ENCODE measurements at places on chromosomes 5 and 9.

- DNase-seq: no peak
These were observed 138.6 kb upstream of the NFIB start for GRCh38 chr9:14452539-14452938.

DNA sequence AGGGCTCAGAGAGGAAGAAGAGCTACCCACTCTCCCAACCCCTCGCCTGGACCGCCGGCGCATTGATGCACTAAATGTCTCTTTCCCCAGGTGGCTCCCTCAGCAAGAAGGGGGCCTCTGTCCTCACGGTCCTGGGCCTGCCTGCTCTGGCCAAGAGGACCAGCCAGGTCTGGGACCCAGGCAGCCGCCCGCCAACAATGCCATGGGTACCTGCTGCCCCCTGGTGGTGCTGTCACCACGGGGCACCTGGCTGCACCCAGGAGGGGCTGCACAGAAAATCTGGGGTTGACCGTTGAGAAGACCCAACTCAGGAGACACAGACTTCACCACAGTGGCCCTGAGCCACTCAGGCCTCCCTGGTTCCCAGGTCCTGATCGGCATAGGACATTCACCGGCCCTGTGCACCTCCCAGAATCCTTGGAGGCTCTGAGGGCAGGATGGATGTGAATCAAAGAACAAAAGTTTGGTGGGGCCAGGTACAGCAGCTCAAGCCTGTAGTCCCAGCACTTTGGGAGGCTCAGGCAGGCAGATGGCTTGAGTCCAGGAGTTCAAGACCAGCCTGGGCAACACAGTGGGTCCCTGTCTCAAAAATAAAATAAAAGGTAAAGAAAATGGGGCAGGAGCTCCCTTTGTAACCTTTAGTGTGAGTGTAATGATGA is 2.4 kb upstream of the VAV2 start:
- DNase-seq: peak; percentile 89

DNA sequence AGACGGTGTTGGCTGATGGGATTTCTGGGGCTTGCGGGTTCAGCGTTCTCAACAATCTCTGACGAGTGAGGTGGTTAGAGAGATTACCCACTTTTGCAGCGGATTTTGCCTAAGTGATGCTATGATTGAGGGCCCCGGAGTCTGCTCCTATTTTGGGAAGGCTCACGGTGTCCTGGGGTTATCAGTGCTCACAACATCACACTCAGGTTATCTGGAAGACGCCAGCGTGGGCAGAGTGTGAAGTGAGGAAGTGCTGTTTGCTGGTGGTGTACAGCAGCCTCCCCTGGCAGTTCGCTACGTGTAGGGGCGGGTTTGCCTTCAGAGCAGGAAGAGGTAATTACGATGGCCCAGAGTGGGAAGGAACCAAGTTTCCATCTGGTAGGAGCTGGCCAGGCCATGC is 341.2 kb upstream of the IRX2 start:
- no peak for DNase-seq

DNA sequence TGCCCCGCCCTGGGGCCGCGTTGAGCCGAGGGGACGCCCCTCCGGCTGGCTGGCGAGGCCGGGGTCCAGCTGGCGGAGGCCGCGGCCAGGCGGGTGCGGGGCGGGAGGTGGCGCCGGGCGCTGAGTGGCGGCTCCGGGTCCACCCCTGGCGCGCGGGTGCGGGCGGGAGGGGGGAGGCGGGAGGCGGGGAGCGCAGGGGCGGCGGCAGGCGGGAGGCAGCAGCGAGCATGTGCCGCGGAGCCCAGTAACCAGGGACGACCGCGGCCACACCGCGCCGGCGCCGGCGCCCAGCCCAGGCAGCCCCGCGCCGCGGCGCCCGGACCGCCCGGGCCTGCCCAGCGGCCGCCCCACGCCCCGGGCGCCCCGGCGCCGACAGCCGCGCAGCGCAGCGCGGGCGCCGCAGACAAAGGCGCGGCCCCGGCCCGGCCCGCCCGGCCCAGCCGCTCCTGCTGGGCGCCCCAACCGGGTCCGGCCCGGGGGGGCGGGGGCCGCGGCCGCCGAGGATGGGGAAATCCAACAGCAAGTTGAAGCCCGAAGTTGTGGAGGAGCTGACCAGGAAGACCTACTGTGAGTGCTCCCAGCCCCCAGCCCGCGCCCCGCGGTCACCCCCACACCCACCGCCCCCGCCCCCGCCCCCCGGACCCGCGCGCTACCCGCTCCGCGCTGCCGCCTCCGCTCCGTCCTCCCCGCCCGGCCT is at the start of gene NCS1:
Gene NCS1 (plus strand): TSS at position 244 of the 697 bp plus-strand sequence. CDS start 260 bp downstream, at position 504.
- DNase-seq: peak; percentile 88

GRCh38 chr5:61402244-61402823 is 70.3 kb downstream of the ZSWIM6 start:
- no peak for DNase-seq

- DNase-seq: no peak
These were observed 680 bp upstream of the RFK start for GRCh38 chr9:76394960-76395252.

- DNase-seq: peak; percentile 99
These were observed at the start of gene TMED7 for GRCh38 chr5:115625579-115626444. TMED7 (minus strand) TSS chr5:115626036; CDS start chr5:115625792, 244 bp downstream.

DNA sequence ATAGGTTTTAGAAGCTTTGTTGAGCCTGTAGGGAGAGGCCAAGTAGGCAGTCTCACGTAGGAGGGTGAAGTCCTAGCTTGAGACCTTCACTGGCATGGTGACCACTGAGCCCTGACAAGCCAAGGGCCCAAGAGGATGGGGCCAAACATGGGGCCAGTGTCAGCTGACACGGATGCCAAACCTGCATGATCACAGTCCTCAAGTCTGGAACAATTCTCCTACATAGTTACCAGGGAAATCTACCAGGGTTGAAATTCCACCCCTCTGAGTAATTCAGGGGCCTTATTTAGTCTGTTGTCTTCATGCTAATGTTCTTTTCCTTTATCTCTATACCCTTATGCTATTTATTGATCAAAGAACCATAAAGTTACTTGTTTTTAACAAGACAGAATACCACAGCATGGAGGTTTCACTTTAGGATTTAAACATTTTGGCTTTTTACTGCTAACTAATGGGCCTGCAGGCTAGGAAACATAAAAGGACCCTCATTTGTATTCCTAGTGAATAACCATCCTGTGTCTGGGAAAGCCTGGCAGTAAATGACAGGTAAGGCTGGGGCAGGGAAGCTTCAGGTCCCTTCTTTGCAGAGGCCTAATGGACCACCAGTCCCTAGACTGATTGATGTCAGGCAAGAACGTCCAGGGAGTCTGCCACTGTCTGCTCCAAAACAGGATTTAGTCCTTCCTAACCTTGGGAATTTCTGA is 140.8 kb downstream of the FGF1 start:
- DNase-seq: no peak

GRCh38 chr5:160867976-160868375 is 16.0 kb upstream of the ATP10B start:
- DNase-seq: no peak

- DNase-seq: peak; percentile 60
These were observed 13.8 kb downstream of the ANKRD33B start for GRCh38 chr5:10577371-10578292.

DNA sequence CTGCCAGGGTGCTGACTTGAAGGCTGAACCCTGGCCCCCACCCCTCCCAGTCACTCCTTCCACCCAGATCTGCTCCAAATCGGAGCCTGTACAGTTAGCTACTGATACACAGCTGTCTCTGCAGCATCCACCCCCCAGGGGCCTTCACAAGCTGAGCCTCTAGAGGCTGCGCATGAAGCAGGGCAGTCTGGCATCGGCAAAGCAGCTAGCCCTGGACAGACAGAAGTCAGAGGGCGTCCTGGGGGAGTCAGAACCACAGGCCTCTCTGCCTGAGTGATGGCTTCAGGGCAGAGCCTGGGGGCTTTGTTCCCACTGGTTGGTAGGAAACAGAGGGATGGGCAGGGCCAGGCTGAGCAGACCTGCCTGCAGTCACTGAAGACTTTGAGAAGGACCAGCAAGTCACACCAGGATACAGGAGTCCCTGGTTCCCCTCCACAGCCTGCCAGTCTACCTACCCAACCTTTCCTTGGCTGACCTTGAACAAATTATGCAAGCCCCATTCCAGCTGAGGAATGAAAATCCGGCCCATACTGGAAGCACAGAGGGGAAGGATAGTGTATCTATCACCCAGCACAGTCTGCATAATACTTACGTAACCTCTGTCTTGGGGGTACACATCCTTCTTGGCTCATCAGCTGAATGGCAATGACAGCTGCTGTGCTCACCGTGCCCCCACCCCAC is 8.8 kb downstream of the VDAC1 start:
- no peak for DNase-seq

DNA sequence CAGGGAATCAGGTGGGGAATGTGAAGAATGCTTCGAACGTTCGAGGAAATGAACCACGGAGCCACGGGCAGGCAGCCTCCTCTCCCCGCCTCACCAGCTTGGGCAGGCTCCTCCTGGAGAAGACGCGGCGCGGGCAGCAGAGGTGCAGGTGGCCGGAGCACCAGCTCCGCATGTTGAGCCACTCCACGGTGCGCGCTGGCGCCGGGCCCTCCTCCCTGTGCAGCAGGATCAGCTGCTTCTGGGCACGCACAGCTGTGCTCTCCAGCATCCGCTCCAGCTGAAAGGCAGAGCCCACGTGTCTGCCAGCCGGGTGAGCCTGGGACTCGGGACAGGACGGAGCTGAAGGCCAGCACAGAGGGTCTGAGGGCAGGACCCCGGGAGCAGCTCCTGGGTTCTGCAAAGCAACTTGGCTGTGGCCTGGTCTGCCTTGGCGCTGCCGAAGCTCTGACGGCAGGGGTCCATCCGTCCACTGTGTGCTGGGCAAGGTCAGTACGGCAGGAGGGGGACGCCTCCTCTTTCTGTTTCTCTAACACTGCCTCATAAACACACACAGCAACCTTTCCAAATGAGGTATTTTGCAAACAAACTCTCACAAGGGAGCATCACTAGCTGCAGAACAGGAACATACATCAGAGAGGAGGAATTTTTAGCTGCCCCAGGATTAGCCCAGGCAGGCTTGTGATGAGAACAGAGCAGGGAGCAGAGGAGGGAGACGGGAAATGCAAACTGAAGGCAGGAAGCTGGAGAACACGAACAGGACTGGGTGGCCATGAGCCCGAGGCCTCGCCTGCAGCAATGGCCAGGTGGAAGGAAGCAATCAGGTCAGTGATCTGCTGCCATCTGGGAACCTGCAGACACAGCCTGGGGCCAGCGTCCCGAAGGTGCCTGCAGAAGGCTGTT is 20.1 kb upstream of the NSMF start:
- no peak for DNase-seq

DNA sequence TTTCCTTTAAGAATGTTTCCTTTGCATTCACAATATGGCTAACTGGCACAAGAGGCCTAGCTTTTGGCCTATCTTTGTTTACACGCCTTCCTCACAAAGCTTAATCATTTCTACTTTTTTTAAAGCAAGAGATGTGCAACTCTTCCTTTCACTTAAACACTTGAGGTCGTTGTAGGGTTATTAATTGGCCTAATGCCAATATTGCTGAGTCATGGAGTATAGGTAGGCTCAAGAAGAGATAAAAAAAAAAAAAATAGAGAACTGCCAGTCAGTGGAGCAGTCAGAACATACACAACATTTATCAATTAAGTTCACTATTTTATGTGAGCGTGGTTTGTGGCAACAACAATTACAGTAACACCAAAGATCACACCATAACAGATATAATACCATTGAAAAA is 5.9 kb downstream of the FKBP15 start:
- DNase-seq: no peak

DNA sequence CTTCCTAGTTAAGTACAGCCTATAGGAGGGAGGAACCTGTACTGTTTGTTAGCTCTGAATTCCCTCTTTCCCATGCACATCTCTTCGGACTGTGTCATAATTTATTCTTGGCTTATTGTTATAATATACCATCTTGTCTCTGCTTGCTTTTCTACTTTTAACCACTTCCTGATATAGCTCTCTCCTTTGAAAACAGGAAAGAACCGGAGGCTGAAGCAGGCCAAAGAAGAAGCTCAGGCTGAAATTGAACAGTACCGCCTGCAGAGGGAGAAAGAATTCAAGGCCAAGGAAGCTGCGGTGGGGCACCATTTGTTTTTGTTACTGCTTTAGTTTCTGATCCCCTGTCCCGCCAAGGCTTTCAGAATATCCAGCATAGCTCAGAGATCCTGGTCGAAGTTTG is 4.8 kb downstream of the ATP6V1G1 start:
- no peak for DNase-seq

GRCh38 chr5:178155065-178155464 is 1.4 kb upstream of the NHP2 start:
- DNase-seq: no peak

GRCh38 chr5:68406767-68407241 is 191.2 kb downstream of the PIK3R1 start:
- no peak for DNase-seq

DNA sequence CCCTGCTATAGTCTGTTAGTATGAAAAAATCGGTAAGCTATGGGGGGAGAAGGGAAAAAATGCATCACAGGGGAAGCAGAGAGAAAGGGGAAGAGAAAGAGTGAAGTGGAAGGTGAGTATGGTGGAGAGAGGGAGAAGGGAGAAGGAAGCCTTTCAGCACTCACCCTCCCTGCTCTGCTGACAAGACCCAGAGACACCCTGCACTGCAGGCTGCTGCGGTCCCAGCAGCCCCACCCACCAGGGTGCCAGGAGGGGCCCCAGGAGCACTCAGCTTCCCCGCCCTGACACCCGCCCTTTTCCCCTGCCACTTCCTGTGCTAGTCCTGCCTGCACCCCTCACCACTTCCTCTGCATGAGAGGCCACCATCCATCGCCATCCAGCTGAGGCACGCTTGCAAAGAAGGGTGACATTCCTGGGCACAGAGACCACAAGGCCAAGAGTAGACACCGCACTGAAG is 12.7 kb downstream of the STK10 start:
- no peak for DNase-seq

DNA sequence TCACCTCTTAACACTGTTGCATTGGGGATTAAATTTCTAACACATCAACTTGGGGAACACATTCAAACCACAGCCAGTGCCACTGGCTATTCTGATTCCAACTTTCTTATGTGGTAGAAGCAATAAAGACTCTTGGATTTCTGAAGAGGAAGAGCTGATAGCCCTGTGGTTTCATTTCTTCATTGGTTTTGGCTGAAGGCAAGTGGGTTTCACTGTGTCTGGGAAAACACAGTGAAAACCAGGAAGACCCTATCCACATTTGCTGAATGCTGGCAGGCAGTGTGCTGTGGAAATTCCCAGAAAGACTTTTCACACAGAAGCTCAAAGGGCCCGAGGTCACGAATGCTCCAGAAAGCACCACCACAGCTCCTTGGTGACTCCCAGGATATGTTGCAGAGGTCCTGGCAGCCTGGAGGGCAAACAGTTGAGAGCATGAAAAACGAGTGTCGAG is 67.1 kb downstream of the DAPK1 start:
- no peak for DNase-seq

DNA sequence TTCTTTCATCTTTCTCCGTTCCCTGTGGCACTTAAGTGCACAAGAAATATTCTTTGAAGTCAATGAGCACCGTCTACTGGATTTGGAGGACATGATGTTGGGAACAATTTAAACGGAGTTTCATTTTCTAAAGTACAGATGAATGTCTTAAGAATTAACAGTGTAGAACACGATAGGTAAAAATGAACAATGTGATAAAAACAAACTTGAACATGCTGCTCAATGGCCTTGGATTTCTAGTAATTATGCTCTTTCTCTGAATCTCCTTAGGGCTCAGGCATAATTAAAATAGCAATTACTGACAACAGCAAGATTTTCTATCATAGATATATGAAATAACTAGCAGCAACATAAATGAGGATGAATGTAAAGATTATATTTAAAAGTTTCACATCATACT is 142.2 kb upstream of the CDH6 start:
- no peak for DNase-seq
